ENCODE measurements at places on chromosomes 6 and 20. TPM values are rescaled to one million over a fixed set of nuclear protein-coding genes. Genes with fewer than 3 reads are reported as not detected.
A peak's percentile ranks its signal among the peaks of the same experiment; 100 is the strongest.

TRERF1 gene
- 3.3 TPM for total RNA-seq

LIN28B gene
- total RNA-seq = not detected

SYNGAP1 gene
- 16.8 TPM for total RNA-seq

CRYBG1 gene
- 3.6 TPM for total RNA-seq

OSER1 gene
- 76.2 TPM for total RNA-seq

BIRC7 gene
- not detected for total RNA-seq

GRCh38 chr6:131258816-131259476 lies 123.7 kb downstream of the AKAP7 start:
- DNase-seq = no peak

GRCh38 chr20:21521596-21522480 lies 8.0 kb upstream of the NKX2-2 start:
- DNase-seq = no peak

DNA sequence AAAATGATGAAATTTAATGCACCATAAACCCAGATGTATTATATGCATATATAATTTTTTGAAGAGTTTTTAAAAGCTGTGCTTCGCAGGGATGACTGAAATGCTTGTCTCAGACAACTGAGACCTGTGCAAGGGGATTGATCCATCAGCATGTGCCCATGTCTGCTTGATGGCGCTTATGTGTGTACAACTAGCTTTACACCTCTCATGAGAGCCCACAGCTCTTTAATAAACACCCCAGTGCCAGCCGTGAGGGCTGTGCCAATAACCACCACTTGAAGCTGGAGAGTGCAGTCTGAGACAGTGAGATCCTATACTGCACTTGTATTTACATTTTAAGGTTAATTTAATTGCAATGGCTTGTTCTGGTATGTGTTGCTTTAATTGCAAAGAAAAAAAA lies 225.5 kb downstream of the BCKDHB start:
- no peak for DNase-seq

GRCh38 chr20:846894-847278 lies 13.4 kb downstream of the FAM110A start:
- DNase-seq = no peak

- DNase-seq = no peak
These were observed 414.3 kb downstream of the SAMD5 start for GRCh38 chr6:147922799-147923198.

DNA sequence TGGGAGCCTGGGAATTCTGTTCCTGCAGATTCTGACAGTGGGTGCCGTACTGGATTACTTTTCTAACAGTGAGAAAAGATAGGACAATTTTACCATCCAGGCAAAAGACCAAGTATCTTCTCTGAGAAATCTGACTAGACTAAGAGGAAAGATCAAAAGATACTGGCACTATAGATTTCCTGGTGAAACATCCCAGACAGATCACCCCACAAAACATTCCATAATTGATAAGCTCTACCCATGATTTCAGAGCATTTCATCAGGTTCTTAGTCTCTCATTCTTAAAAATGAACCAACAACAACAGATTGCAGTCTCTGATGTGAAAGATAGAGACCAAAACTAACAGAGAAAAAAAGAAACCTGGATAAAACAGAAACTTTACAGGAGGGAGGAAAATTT lies 13.6 kb upstream of the UBR2 start:
- no peak for DNase-seq

DNA sequence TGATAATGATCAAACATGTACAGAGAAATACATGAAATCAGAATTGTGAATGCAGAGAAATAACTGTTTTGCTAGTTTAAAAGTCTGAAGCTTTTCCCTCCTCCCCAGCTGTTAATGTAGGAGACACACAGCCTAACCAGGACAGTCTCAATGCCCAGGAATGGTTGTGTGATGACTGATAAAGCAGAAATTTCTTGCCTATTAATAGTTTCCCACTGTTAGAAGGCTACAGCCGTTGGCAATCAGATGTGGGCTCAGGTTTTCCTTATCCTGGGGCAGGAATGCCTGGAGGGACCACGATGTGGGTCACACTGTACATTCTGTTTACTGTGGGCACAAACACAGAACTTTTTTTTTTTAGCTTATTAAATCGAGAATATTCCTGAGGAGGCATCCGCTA lies 1.9 kb downstream of the PPP1R3D start:
- no peak for DNase-seq

DNA sequence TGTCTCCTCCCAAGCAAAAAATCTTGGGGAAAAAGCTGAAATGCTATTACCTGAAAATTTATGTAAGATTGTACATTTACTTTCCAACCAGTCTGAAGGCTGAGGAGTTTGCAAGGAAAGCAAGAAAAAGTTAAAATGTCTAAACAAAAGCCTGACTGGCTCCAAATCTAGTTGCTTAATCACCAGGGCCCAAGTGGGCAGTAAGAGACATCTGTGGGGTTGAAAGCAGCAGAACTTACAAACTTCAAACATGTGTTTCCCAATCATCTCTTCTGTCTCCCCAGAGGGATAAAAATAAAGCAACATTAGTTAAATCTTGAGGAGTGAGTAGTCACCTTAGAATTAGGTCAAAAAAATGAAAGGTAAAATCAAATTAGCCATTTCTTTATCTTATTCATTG lies 98.6 kb downstream of the OGFRL1 start:
- DNase-seq = no peak

DNA sequence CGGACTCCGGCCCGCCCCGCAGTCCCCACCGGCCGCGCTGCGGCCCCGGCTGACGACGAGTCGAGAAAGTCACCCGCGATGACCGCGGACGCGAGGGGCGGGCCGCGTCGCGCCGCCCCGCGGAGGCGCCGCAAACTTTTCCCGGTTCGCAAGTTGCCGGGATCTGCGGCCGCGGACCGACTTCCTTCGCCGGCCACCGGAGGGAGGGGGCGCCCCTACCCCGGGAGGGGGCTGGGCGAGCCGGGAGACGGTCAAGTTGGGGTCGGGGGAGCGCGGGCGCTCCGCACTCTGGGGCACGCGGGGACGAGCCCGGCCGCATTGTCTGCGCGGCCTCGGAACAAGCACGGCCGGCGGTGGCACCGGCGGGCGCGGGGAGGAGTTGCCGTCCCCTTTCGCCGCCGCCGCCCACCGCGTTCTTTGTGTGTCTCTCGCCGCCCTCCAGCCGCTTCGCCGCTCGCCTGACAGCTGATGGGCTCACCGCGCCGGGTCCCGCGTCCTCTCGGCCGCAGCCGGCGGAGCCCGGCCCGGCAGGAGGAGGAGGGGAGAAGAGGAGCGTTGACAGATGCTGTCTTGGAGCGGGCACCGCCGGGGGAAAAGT lies 131.6 kb downstream of the OGFRL1 start:
- peak; percentile 21 for DNase-seq

- DNase-seq = no peak
These were observed 187.0 kb downstream of the TSHZ2 start for GRCh38 chr20:53159160-53159559.

- no peak for DNase-seq
These were observed 277.3 kb downstream of the ZNF217 start for GRCh38 chr20:53316206-53316937.
